AG04449 (cell line): ENCODE measurements at places on chromosomes 13 and 19.

DNA sequence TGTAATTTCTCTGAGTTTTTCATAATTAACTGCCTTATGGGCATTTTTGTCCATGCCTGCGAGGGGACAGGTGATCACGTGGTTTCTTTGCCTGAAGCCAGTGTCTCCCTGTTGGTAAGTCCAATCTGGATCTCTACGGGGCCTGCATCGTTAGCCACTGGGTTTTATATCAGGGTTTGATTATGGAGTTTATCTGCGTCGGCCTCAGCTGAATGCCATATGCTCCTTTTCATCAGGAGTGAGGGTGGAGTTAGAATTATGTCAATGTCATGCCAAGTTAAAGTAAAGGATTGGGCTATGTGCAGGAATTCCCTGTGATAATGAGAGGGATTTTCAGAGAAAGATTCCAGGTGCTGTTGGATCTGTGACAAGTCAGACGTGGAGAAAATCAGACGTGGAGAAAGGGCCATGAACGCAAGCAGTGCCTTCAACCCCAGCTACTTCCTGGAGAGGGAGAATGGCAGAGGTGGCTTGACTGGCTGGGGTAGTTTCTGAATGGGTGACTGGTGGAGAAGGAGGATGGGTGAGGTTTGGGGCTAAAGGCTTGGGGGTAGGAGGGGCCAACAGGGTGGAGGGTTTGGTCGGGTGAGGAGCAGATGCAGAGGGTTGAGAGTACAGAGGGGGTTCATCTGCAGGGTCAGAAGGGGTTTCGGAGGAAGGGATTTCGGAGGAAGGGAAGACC, 24.3 kb downstream of the TMEM255B start:
- no peak for DNase-seq

- no peak for DNase-seq
These were observed 9.0 kb downstream of the SLC27A1 start for GRCh38 chr19:17479325-17479791.

- no peak for DNase-seq
These were observed 3.8 kb downstream of the BLVRB start for GRCh38 chr19:40461669-40462221.

DNA sequence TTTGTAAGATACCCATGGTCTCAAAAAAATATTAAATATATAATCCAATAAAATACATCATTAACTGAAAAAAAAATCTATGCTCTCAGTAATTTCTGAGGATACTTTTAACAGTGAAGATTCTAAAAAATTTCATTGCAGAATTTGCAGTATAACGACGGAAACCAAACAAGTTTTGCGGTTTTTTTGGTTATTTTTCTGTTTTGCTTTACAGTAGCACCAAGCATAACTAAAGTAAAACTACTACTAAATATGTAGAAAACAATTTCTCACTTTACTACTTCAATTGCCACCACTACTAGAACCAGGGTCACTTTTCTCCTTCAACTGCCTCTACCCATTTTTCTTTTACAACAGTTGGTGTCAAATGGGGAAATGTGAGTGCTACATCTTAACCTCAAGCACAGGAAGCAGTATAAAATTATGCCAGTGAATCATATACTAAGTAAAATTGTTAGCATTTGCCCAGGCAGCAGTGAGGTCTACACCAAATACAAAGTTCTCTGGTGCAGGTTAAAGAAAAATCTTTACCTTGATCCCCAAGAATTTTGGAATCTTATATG, 24.1 kb downstream of the MICU2 start:
- no peak for DNase-seq

GRCh38 chr13:51057906-51058305, 53.2 kb downstream of the C13orf42 start:
- DNase-seq: no peak

DNA sequence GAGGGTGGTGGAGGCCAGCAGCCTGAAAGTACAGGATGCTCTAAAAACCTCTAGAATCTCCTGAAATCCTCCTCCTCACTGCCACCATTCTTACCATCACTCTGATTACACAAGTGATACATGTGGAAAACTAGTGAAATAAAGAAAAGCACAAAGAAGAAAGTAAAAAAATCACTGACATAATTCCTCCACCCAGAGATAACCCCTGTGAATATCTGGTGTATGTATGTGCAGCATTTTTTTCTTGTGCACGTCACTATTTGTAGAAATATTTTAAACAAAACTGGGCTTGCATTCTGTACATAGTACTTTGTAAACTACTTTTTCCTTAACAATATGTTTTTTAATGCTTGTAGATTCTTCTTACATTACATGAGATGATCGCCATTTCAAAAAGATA, 73.2 kb downstream of the CDADC1 start:
- DNase-seq: no peak

DNA sequence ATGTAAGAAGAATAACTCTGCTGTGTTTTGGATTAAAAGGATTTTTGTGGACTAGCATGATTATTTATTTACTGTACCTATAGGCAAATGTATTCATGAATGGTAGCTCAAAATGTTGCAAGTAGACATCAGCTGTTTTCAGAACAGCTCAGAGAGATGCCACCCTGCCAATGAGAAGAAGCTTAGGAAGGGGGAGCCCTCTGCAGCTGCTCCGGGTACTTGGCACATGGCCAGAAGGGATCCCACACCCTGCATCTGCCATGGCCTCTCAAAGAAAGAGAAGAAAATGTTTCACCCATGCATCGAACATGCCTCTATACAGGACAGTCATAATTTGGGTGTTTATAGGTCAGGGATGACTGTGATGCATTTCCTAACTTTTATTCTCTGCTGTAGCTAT, 30.5 kb upstream of the MBNL2 start:
- DNase-seq: no peak

GRCh38 chr19:39518975-39519374, 4.0 kb downstream of the SELENOV start:
- DNase-seq: no peak

- no peak for DNase-seq
These were observed 41.0 kb upstream of the CNMD start for GRCh38 chr13:52780611-52781010.

DNA sequence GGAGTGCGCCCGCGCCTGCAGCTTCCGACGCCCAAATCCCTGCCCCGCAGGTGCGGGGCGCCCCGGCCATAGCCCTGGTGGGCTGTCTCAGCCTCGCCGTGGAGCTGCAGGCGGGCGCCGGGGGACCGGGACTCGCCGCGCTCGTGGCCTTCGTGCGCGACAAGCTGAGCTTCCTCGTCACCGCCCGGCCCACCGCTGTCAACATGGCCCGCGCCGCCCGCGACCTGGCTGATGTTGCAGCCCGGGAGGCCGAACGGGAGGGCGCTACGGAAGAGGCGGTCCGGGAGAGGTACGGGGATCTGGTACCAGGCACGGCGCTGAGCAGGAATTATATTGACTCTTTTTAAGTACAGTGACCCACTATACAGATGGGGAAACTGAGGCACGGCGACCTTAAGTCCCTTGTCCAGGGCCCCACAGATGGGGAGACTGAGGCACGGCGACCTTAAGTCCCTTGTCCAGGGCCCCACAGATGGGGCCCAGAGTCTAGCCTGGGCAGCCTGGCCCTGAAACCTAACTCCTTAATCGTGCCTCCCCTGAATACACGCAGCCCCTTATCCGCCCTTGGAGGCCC, 586 bp downstream of the MRI1 start:
- no peak for DNase-seq

GRCh38 chr13:105982219-105982930, 553.1 kb downstream of the EFNB2 start:
- DNase-seq: no peak

DNA sequence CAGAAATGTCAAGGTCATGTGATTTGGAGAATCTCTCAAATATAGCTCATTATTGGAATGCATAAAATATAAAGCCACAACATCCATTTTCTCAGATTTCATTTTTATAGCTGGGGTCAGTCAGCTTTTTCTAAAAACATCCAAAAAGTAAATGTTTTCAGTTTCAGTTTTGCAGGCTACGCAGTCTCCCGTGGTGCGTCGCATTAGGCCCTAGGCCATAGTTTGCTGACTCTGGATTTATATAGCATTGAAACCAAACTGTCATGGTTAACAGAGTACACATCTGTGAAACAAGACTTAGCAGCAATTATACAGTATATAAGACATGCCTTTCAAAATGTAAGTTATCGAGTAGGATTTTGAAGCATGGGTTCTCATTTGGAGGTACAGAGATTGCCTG, 140.0 kb downstream of the IRS2 start:
- no peak for DNase-seq

- no peak for DNase-seq
These were observed 63.4 kb downstream of the PEPD start for GRCh38 chr19:33458171-33458633.

DNA sequence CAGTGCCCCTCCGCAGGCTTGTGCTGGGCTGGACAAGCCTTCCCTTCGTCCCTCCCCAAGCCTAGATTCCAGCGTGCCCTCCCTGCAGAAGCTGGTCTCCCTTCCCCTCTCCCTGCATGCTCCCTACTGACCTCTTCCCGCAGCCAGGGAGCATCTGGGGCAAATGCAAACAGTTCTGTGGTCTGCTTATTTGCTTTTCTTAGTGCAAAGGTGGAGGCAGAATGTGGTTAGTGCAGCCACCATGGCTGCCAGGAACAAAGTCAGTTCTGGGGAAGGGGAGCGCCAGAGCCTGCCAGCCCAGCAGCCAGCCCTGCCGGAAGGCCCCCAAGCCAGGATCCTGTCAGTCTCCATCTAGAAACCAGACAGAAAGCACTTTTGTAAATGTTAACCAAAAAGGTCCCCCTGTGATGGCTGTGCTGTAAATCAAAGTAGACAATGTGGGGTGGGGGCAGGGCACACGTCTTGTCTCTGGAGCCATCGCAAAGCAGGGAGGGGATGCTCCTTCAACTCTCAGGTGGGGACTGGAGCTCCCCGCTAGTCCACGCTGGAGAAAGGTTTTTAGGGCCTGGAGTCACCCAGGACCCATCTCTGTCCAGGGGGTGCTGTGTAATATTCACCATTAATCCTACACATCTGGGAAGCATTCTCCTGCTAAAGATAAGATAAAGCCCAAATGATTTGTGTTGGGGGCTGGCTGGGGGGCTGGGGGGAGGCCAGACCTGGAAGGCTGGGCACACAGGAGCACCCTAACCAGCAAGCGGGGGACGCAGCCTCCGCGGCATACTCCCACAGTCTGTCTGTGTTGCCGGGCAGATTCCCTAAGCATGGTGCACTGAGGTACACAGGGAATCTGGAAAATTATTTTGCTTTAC, 30.9 kb downstream of the SERP2 start:
- no peak for DNase-seq

- DNase-seq: no peak
These were observed 15.6 kb upstream of the NOTCH3 start for GRCh38 chr19:15216363-15216762.

DNA sequence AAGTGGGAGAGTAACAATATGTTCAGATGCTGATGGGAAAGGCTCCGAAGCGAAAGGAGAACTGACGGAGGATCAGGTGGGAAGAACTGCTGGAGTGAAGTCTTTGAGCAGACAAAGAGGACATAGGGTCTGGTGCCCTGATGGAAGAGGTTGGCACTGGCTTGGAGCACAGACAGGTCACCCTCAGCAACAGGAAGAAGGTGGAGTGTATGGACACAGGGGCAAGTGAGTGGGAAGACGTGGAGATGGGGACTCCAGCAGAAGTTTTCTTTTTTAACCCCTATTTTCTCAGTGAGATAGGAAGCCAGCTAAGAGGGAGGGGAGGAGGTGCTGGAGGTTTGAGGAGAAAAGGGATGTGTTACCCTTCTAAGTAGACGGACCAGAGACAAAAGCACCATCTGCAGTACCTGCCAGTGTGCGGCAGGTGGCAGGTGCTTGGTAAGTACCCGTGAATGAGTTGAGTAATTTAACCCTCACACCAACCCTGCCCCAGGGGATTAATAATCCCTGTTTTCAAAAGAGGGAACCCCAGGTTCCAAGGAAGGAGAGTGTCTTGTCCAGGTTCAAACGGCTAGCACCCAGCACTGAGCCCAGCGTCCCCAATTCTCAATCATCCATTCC, 11.2 kb downstream of the HAS1 start:
- no peak for DNase-seq

GRCh38 chr13:101178406-101178805, 237.9 kb downstream of the NALCN start:
- no peak for DNase-seq

GRCh38 chr19:38308926-38309614, 5.0 kb downstream of the C19orf33 start:
- DNase-seq: no peak

- DNase-seq: no peak
These were observed 21.5 kb downstream of the CYP4F22 start for GRCh38 chr19:15529774-15530372.

- DNase-seq: no peak
These were observed 12.1 kb downstream of the TYK2 start for GRCh38 chr19:10368101-10368803.

GRCh38 chr13:48507021-48507420, 25.9 kb downstream of the RCBTB2 start:
- no peak for DNase-seq

GRCh38 chr13:112127564-112128330, 60.8 kb downstream of the SOX1 start:
- no peak for DNase-seq

- no peak for DNase-seq
These were observed 2.7 kb downstream of the COL4A1 start for GRCh38 chr13:110304256-110304655.
